ENCODE measurements at places on chromosomes 13 and 19.

- peak; percentile 68 for DNase-seq
Measured at GRCh38 chr19:2494447-2495129, 18.7 kb downstream of the GADD45B start.

DNA sequence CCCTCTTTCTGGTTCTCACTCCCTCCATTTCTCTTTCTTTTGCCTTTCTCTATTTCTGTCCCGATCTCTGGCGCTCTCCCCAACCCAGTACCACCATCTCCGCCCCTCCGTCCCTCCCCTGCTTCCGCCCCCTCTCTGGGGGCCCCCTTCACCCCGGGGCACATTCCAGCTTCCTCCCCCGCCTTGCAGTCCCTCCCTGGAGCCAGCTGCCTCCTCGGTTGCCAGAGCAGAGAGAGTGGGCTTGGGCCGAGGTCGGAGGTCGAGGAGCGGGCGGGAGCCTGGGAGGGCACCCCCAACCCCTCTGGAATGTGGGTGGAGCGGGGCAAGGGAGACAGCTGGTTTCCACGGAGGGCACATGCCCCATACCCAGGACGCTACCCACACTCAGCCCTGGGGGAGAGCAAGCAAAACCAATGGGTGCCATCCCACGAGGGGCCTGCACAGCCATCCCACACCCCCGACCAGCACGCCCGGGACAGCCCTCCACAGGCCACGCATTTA is 6.5 kb upstream of the CIRBP start:
- DNase-seq = no peak

GRCh38 chr13:89518289-89519077 is 1829.0 kb upstream of the MIR17HG start:
- DNase-seq = no peak

GRCh38 chr13:101289764-101290163 is 126.5 kb downstream of the NALCN start:
- DNase-seq = no peak

All from CD4-positive, alpha-beta T cell treated with Interleukin-1 beta for 1 hour (primary cell).